Adipocyte (in vitro differentiated cells): ENCODE measurements at places on chromosomes 1 and 21.
A peak's percentile ranks its signal among the peaks of the same experiment; 100 is the strongest.

DNA sequence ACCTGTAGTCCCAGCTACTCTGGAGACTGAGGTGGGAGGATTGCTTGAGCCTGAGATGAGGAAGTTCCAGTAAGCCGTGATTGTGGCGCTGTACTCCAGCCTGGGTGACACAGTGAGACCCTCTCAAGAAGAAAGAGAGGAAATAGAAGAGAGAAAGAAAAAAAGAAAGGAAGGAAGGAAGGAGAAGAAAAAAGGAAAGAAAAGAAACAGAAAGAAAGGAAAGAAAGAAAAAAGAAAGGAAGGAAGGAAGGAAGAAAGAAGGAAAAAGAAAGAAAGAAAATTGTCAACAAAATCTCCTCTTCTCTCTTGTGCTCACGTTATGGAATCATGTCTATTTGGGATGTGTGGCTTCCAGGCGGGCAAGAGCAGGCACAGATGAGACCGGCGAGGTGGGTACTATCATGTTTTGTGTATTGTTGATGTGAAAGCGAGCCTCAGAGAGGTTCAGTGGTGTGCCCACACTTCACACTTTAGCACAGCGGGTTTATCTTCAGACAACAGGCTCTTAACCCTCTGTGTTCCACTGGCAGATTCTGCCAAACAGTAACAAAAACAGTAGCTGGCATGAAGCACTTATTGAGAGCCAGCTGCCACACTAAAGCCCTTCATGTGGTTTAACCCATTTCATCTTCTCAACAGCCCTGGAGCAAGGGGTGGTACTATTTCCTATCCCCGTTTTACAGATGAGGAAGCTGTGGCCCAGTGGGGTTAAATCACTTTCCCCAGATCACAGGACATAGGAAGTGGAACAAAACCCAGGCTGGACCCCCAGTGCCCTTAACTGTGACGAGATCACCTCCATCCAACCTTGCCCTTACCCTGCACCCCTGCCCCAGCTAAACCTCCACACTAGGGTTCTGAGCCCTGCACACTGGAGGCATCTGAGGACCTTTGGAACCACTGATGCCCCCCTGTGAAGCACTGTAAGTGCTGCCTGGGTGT is 94.7 kb upstream of the TARDBP start:
- DNase-seq: no peak

- DNase-seq: peak; percentile 57
Measured at GRCh38 chr1:234604495-234605398, 5.2 kb downstream of the IRF2BP2 start.

DNA sequence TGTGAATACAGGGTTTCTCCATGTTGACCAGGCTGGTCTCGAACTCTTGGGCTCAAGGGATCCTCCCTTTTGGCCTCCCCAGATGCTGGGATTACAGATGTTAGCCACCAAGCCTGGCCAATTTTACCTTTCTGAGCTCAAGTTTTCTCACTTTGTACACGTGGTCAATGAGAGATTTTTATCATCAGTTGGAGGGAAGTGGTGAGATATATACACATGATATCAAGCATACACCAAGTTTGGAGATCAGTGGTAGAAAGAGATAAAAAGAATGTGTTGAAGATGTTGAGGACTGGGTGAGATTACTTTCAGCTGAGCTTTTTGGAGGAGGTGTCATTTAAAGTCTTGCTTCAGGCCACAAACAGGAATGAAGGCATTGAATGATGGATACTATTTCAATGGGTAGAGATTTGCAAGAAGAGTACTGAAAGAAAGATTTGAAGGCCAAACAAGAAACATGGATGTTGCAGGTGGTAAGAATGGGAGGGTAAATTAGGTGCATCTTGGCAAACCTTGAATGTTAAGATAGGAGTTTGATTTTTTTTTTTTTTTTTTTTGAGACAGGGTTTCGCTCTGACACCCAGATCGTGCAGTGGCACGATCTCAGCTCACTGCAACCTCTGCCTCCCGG is 3.0 kb upstream of the SESN2 start:
- no peak for DNase-seq

DNA sequence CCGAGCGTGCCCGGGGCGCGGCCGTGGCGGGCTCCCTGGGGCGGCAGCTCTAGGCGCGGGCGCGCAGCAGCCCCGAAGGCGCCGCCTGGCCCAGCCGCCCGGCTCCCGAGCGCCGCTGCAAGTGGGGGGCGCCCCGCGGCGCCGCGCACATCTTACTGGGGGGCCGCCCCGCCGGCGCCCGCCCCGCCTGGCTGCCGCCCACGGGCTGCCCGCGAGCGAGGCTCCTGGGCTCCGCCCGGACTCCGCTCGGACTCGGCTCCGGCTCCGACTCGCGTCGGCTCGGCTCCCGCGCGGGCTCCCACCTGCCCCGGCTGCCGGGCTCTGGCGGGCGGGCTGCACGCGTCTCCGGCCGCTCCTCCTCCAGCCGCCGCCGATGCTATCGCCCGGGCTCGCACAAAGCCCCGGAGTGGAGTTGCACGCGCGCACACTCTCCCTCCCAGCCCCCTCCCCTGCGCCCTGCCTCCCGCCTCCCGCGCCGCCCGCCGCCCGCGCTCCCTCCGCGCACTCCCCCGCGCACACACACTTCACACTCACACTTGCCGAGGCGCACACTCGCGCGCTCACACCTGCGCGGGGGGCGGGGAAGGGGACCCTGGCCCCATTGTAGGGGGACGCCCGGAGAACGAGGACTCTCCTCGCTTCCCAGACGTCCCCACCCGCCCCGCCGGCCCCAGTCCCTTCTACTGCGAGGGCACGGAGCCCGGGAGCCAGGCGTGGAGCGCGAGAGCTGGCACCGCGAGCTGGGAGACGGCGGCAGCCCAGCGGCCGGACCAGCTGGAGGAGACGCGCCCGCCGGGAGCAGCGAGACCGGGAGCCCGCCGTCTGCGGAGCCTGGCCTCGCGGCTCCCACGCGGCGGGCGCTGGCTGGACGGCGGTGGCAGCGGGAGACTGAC is at the start of gene GRIK3:
Gene GRIK3 (minus strand): TSS at position 395 of the 893 bp plus-strand sequence. CDS start 407 bp downstream, outside the sequence.
- DNase-seq: peak; percentile 7

DNA sequence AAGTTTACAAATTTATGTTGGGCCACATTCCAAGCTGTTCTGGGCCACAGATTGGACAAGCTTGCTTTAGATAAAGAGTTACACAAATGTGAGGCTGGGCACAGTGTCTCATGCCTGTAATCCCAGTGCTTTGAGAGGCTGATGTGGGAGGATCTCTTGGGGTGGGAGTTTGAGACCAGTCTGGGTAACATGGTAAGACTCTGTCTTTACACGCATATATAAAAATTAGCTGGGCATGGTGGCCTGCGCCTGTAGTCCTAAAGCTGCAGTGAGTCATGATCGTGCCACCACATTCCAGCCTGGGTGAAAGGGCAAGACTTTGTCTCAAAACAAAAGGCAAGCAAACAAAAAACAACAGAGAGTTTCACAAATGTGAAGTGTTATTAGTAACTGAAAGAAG is 5.9 kb upstream of the VCAM1 start:
- peak; percentile 6 for DNase-seq
